AG20443 (cell line): ENCODE measurements at places on chromosomes 12 and 14.

DNA sequence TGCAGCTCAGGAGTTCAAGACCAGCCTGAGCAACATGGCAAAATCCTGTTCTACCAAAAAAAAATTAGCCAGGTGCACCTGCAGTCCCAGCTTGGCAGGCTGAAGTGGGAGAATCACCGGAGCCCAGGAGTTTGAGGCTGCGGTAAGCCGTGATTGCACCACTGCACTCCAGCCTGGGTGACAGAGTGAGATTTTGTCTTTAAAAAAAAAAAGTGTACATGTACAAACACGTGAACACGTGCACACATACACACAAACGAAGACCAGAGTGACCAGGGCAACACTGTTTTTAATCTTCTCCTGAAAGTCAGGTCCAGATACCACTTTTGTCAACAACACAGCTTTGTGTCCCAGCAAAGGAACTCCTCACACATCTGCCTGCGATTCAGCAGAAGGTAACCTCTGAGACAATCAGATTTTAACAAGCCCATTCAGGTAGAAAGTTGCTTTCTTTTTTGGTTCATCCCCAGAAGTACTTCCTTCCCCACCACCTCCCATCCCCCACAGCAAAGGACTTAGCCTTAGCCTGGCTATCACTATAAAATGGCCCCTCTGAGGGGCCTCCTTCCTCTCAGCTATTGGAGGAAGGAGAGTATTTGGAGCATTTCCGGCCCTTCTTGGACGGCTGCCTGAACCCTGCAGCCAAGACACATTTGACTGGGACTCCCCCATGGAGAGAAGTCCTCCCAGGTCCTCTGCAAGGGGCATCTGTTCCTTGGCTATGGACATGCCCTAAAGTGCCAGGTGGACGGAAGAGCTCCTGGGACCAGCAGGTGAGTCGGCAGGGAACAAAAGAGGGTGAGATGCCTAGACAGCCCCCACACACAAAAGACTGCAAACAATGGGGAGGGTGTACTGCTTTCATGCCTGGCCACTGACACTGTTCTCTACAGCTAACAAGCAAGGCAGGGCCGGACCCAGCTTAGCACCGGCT lies 9.8 kb downstream of the CTDSP2 start:
- peak; percentile 81 for DNase-seq

DNA sequence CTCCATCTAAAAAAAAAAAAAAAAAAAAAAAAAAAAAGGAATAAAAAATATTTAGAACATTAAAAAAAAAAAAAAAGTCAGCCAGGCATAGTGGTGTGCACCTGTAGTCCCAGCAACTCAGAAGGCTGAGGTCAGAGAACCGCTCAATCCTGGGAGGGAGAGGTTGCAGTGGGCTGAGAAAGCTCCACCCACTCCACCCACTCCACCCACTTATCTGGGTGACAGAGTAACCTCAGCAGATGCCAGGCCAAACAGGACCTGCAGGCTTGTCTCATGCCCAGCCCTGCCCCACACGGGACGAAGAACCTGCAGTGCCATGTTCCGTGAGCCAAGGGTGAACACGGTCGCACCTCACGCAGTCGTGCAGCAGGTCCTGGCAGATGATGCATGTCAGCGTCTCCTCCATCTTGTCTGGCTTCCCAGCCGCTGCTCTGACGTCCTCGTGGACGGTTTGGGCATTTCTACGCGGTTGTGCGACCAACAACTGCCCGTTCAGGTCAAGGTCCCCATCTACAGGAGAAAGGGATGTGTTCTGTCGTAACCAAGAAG lies 28.6 kb downstream of the CHFR start:
- no peak for DNase-seq

DNA sequence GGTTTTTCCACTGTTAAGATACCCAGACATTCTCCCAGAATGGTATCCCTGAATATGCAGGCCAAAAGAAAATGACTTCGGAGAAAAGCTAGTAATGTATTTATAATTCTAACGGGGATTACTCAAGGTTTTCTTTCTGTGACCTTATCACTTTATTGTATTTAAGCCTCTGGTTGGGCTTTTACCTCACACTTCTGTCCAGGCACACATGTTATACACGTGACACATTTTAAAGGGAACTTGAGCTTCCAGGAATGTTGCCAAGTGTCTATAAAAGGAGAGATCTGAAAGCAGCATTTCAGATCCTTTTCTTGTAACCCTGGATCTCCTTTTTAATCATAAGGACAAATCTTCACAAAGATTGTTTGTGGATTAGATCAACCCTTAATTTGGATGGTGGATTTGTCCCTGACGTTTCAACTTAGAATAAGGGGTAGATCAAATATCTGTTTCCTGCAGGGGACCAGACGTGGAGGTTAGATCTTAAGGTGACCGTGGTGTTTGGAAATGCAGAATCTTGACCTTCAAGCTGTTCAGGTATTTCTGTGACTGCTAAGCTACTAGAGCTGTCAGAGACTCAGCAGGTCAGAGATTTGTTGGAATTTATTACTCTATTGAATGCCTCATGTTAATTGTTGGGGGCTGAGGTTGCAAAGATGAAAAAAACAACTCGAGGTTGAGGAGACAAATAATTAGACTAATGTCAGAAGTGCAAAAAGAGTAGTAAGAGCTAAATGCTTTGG lies 1.5 kb downstream of the CIPC start:
- peak; percentile 50 for DNase-seq

- DNase-seq: peak; percentile 43
Measured at GRCh38 chr14:39431416-39432178, 636 bp downstream of the FBXO33 start.

DNA sequence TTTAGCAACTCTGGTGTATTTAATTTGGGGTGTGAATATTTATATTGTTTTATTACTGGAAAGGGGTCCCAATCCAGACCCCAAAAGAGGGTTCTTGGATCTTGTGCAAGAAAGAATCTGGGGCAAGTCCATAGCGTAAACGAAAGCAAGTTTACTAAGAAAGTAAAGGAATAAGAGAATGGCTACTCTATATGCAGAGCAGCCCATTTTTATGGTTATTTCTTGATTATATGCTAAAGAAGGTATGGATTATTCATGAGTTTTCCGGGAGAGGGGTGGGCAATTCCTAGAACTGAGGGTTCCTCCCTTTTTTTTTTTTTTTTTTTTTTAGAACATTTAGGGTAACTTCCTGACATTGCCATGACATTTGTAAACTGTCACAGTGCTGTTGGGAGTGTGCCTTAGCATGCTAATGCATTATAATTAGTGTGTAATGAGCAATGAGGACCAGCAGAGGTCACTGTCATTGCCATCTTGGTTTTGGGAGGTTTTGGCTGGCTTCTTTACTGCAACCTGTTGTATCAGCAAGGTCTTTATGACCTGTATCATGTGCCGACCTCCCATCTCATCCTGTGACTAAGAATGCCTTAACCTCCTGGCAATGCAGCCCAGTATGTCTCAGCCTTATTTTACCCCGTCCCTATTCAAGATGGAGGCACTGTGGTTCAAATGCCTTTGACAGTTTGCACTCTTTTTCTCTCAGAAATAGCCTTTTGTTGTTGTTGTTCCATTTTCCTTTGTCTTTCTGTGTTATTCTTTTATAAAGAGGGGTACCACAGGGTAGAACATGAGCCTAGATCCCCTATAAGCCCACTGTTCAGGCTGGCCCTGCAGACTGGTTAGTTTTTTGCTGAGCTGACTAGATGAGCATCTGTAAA lies 75.5 kb upstream of the DCD start:
- DNase-seq: no peak

GRCh38 chr12:100468126-100468525 lies 5.5 kb upstream of the NR1H4 start:
- DNase-seq: no peak

- peak; percentile 9 for DNase-seq
Measured at GRCh38 chr12:87667378-87667777, 361.8 kb downstream of the C12orf50 start.

GRCh38 chr12:75874441-75874840 lies 157.1 kb downstream of the PHLDA1 start:
- no peak for DNase-seq

DNA sequence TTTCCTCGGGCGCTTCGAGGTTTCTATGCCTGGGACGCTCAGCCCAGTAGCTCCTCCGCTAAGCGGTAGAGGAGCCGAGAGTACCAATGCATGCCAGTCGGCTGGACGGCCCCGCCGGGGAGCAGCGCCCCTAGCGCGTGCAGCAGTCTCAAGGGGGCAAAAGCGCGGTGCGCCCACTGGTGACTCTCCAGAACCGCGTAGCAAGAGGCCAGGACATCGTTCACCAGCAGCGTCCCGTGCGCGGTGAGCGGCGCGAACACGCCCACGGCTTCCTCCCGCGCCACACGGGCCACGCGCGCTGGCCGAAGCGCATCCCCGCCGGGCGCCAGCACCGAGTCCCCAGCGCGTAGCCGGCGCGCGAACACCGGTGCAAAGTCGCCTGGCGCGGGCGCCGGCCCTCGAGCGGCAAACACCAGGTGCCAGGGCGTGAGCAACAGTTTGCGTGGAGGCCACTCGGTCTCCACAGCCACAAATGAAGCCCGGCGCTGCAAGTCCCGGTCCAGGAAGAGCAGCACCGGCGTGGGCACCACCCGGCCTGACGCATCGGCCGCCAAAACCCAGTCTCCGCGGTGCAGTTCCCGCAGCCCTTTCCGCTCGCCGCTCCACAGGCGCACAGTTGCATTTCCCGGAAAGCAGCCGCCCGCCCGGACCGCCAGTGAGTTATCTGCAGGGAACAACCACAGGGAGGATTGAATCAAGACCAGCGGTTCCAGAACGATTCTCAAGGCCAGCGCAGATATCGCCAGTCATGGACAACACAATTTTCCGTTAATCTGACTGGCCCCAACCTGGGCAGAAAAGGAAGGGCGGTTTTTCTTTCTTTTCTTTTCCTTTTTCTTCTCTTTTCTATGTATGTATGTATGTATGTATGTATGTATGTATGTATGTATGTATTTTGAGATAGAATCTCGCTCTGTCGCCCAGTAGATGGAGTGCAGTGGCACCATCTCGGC lies 4.5 kb downstream of the DHH start:
- DNase-seq: peak; percentile 60

GRCh38 chr12:122661246-122661645 lies 41.9 kb downstream of the HCAR2 start:
- no peak for DNase-seq
